Activated CD8-positive, alpha-beta T cell treated with anti-CD3 and anti-CD28 coated beads for 36 hours (primary cell): ENCODE measurements at places on chromosomes 4 and X.

- DNase-seq = no peak
Measured at GRCh38 chrX:31260351-31260750, 188.5 kb upstream of the FTHL17 start.

DNA sequence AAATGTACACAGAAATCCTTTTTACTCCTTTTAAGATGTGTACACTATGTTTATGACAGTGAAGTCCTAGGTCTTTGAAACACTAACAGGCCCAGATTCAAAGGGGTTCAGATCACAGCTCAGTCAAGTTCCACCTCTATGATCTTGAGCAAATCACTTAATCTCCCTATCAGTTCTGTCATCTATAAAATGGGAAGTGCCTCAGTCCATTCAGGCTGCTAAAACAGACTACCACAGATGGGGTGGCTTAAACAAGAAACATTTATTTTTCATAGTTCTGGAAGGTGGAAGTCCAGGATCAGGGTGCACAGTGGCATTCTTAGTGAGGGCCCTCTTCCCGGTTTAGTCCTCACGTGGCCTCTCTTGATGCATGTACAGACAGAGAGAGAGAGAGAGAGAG lies 117.1 kb downstream of the CORIN start:
- DNase-seq = no peak

DNA sequence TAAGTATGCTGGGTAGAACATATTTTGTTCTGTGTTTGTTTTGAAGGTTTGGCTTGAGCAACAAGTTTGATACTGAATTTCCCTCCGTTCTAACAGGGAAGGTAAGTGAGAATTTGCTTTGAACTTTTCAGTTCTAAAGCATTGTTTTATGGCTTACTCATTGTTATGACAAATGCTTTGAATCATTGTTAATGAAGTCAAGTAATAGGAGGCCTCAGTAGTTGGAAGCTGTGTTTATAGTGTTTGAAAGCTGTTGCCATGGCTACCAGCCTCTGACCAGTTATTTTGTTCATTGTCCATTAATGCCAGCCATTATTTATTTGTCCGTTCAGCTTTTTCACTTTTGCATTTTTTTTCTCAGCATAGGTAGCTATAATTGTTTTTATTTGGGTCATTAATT lies 14.4 kb downstream of the CHIC1 start:
- no peak for DNase-seq

GRCh38 chr4:13640149-13640940 lies 12.8 kb upstream of the BOD1L1 start:
- no peak for DNase-seq

DNA sequence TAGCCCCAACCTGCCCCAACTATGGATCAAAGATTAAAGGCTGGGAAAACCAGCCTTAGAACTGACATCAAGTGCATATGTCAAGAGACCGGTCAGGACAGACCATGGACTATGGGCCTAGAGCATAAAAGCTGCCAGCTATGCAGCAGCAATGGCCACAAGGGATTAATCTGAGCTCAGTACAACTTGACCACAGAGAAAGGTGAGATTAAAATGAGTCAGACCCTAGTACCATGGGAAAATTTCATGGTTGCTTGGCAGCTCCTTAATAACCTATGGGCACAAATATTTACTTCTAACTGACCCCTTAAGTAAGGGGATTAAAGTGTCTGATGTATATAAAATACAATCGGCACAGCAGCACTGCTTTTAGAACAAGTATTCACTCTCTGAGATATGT lies 54.4 kb downstream of the CBR4 start:
- no peak for DNase-seq

- no peak for DNase-seq
Measured at GRCh38 chr4:827209-828081, 1.5 kb upstream of the CPLX1 start.

GRCh38 chrX:130085551-130086446 lies 24.5 kb downstream of the ELF4 start:
- DNase-seq = peak; percentile 19
